ENCODE measurements at places on chromosomes 16 and 17. TPM values are rescaled to one million over a fixed set of nuclear protein-coding genes. Genes with fewer than 3 reads are reported as not detected.

SOX9 gene
- total RNA-seq, result not detected

ZNF205 gene
- total RNA-seq, result not detected

LRRC36 gene
- total RNA-seq, result not detected

MEIOB gene
- total RNA-seq, result not detected

GRCh38 chr16:19717314-19717713, 713 bp downstream of the KNOP1 start:
- DNase-seq, result peak; percentile 26

- DNase-seq, result no peak
These were observed 6.6 kb upstream of the ARMC5 start for GRCh38 chr16:31452631-31453106.

DNA sequence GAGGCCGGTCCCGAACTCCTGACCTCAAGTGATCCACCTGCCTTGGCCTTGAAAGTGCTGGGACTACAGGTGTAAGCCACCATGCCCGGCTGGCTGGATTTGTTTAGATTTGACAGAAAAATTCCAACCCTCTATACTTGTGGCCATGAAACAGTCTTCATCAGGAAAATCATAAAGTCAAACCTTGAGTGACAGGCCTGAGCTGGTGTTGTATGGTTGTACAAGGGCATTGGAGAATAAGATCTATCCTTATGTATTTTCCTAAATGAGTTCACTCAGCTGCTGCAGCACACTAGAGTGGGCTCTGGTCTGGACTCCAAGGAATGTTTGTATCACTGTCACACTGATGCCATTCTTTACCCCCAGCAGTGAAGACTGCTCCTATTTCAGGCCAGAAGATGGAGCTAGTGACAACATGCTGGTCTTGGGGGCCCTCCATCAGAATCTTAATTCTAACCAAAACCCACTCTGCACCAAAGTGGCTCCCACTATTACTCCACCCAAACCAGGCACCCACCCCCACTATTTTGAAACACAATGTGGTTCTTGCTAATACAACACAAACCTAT, 27.4 kb downstream of the SNX11 start:
- no peak for DNase-seq

DNA sequence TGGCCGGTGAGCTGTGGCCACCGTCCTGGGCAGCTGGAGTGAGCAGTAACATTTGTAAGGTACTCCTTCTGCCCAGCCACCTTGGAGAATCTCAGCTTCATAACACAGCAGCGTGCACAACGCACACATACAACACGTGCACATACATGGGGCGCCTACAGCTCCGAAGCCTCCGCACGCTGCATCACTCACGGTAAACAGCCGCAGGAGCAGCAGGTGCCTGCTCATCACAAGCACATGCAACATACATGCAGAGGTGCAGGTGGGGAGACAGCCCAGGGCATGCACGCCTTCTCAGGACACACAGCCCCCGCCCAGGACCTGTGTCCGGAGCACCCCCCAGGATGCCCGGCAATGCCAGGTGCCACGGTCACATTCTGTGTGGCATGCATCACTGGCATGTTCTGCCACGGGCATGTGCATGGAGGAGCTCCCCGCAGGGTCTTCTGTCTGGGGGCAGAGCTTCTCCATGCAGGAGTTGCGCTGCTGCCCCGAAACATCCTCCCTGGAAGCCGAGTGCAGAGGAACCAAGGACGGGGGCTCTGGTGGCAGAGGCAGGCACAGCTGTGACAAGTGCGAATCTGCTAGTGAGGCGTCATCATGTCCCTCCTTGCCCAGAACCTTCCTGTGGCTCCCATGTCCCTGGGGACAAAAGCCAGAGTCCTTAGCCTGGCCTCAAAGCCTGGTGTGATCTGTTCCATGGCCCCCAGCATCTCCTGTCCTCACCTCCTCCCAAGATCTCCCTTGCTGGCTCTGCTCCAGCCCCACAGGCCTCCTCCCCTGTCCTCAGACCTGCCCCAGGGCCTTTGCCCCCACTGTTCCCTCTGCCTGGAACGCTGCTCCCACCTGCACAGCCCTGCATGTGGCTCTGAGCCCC, 184.0 kb upstream of the GSE1 start:
- DNase-seq, result no peak

- DNase-seq, result no peak
These were observed 12.1 kb upstream of the NLK start for GRCh38 chr17:28030386-28030785.

- no peak for DNase-seq
These were observed 305.6 kb upstream of the AXIN2 start for GRCh38 chr17:65867014-65867413.

DNA sequence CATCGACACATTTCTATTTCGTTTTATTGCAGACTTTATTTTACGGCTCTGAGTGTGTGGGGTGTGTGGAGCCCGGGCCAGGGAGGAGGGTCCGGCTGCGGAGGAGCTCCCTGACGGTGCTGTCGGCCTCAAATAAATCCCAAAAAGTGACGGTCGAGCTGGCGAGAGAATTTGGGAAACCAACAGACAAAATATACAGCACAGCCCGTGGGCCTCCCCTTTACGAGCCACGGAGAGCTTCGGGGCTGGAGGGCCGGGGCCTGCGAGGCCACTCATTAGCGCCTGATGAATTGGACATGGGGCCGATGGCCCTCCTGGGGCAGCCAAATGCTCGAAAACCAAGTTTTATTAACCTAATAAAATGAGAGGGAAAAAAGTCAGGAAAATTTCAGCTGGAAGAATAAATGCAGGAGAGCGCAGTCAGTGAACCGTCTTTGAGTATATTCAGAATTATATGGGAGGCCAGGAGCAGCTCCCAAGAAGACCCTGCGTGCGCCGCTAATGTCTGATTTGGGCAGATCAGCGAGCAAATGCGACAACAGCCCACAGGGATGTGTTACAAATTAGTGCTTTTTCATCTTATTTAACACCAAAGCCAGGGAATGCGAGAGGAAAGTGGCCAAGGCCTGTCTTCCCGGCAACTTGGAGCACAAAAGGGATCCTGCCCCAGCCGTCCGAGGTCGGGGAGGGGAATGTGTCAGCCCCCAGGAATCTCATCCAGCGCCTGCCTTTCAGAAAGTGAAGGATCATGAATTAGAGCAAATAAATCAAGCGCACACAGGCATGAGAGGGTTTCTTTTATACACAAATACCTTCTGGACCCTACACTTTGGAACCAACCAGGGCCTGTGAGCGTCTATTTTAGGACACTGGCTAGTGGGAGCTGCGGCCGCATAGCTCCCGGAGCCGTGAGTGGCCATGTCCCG, 249.1 kb downstream of the C16orf95 start:
- no peak for DNase-seq

All from CD4-positive, CD25-positive, alpha-beta regulatory T cell (primary cell).